ENCODE measurements at places on chromosomes 2 and 18.

GRCh38 chr2:205408696-205409095, 273.6 kb upstream of the NRP2 start:
- DNase-seq, result no peak

- no peak for DNase-seq
Observed at GRCh38 chr2:101858246-101858645, 133.5 kb upstream of the IL1R2 start.

DNA sequence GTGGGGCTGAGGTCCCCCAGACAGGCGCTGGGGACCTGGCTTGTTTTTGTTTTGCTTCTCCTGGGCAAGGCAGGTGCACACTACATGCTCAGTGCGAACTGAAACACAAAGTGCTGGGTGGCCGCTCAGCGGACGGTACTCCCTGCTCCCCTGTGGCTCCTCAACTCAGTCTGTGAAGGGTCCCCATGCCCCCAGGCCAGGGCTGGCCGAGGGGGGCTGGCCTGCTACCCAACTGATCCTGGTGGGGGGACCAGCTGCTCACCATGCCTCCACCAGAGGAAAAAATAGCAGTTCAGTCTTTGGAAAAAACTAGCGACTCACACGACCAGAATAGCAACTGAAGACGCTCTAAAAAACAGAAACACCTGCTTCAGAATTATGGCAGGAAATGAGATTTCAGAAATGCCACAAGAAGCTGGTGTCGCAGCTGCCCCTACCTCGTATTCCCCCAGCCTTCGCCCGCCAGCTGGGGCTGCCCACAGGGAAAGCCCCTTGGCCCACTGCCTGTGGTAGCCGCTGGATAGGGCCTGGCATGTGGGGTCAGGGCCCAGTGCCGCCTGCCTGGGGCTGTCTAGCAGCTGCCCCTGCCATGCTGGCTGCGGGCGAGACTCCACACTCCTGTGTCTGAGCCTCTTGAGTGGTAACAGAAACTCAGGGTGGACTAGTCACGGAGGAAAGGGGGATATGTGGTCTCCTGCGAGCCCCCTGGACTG, 43.7 kb downstream of the MEX3C start:
- DNase-seq, result no peak

DNA sequence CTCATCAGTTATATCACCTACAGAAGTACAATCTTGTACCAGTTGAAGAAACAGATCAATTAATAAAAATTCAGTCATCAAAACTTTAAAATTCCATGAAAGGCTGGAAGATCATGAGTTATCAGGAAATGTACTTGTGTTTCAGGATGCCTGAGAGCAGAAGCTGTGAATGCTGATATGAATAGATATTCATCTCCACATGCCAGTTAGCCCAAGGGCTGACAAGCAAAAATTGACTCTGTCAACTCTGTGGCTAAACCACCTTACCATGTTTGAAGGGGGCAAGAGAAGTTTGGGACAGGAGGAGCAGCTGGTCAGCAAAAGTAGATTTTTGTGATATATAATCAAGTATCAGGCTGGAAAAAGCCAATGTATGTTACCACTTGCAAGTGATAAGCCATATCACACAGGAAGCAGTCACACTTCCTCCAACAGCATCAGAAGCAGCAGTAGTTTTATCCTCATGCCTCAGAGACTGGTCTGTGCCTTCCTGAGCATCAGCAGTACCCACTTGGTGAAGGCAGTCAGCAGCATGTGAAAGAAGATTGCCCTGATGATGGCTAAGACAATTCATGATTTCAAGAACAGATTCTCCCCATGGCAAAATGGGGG, 328.2 kb upstream of the CNTNAP5 start:
- no peak for DNase-seq

GRCh38 chr2:219215871-219216534, 2.8 kb downstream of the ABCB6 start:
- DNase-seq, result no peak

DNA sequence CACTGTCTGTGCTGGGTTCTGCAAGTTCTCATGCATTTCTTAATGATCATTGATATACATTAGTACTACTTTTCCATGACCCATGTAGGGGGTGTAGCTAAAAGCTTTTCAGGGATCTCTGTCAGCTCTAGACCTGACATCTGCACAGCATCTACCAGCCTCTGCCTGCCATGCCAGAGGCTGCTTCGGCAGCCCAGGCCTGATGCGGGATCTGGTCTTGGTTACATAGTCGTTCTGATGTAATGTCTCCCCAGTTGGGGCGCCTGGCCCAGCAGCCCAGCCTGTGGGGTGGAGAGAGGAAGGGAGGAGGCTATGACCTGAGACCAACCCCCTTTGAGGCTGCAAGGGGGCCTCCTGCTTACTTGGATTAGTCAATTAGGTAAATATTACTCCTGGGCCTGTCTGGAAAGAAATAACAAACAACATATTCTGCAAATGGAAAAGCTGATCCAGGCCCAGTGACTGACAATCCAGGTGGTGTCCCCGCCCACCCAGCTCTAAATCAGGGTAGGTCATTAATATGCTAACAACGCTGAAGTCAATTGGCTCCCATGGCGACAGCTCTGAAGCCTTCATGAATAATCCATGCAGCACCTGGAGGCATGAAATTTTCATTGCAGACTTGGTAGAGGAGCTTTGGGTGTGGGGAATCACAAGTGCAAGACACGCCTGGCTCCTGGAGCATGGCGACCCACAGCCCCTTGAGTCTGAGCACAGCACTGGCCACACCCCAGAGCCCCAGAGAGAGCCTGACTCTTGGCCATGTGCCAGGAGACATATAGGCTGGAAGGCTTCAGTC, 575.3 kb downstream of the CMPK2 start:
- peak; percentile 43 for DNase-seq

GRCh38 chr2:75790814-75791467, 80.2 kb upstream of the GCFC2 start:
- no peak for DNase-seq

DNA sequence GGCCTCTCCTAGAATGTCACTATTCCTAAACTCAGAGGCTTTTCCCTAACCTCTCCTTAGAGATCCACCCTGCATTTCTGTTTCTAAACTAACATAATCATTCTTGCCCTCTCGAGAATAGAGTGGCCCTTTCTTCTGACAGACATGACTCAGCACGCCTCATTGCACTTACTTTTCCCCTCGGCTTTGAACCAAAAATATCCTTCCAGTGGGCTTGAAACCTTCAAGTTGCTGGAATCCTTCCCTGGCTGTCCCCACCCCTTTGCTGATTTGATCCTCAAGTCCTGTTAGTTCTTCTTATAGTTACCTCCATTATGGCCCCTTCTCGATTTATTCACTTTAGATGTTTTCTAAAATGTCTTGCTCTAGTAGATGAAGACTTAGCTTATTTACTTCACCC, 158.0 kb downstream of the LTBP1 start:
- no peak for DNase-seq

DNA sequence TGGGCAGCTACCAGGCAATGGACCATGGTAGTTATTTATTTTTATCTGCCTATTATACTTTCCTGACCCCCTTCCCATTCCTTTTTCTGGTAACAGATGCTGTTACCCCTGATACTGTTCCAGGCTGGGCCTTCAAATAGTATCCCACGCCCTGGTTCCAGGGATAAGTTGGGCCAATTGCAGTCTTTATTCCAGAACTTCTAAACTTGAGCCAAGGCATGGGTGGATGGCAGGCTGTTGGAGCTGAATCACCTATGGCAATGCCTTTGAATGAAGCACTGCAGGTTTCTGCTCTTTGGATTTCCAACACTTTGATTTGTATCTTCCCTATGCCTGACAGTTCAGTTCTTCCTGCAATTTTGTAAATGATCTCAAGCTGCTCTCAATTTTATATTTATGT, 99.2 kb upstream of the LHCGR start:
- no peak for DNase-seq

DNA sequence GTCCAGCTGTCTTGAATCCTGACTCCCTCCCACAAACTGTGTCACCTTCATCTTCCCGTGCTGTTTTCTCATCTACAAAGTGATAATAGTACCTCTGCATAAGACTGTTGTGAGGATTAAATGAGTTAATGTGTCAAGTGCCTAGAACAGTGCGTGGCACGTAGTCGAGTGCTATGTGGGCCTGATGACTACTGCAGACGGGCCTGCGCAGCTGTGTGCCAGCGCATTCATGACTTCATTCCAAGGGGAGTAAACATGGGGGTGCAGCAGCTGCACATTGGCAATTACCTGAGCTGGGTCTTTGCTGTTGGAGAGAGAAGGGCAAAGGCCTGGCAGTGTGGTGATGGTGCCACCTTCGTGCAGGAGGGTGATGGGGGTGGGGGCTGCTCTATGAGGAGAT, 5.0 kb downstream of the TEX44 start:
- no peak for DNase-seq

GRCh38 chr2:219959471-219959870, 332.0 kb downstream of the SLC4A3 start:
- no peak for DNase-seq

- DNase-seq, result no peak
Observed at GRCh38 chr2:172877826-172878225, 142.2 kb downstream of the RAPGEF4 start.

GRCh38 chr18:51074605-51075004, 44.6 kb downstream of the SMAD4 start:
- no peak for DNase-seq

DNA sequence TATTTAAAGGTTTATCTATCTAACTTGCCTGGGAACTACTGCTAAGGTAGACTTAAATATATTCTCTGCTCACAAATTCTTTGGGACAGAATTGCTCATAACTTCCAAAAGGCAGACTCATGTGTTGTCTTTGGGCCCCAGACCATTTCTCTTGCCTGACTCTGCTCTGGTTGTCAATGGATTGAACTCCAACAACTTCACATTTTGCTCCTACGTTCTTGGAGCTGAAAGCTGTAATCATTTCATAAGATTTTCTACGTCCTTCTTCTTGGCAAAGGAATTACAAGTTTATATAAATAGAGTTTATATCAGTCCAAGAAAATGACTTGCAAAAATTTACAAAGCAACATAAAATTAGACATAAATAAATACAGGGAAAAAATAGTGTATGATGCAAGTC, 32.9 kb upstream of the PPM1B start:
- no peak for DNase-seq

DNA sequence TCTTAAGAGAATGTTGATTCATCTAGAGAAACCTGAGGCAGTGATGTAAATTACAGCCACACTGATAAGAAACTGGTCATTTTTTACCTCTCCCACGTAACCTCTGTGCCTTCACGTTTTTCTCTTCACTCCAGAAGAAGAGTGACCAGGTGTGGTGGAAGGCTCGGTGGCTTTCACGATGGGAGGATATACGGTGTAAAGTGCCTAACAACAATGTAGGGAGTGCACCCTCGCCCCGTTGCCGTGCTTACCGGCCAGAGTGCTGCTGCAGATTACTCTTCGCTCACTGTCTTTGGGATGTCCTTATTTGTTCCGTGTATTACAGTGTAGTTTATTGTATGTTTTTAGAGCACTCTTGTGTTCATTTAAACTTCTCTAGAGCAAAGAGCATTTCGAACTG, 46.5 kb downstream of the NCK2 start:
- DNase-seq, result no peak

DNA sequence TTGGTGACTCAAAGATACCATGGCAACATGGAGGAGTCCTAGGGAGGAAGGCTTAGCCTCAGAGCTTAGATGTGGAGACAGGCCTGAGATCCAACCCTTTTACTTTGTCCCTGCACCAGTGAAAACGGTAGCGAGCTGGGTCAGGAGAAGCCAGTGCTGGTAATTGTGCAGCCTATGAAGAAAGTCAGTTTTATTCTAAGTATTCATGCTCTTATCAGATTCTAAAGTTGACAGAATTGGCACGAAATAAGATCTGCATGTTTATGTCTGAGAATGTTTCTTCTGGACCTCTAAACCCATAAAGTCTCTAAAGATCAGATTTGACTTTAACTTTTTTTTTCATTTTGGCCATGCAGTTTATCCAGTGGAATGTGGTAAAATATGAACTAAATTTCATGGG, 93.8 kb downstream of the SCG2 start:
- DNase-seq, result no peak

DNA sequence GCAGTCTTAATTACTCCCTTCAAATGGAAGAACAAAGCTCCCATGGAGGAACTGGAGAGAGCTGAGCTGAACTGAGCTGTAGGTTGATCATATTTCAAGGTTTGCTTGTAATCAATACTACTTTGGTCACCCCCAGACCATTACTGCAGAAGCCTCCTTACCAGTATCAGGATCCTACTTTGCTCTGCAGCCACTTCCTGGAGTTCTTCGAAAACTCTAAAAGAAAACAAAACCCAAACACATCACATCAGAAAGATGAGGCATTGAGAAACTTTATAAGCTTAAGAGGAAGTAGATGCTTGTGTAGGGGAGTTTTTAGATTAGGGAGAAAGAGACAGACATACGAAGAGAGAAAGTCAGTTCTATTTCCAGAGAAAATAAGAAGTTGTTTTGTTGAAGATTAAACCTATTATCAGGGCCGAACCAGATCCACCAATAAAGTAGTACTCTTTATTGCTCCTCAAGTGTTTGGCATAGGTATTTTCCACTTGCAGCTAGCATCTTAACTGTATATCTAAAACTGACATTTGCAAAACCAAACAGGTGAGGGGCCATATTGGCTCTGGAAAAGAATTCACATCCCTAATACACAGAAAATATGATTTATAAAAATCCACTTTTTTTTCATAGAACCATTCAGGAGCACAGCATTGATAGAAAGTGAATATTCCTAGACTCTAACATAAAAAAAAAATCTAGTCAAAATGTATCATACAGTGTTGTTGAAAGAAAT, 166.9 kb upstream of the KLF7 start:
- no peak for DNase-seq

GRCh38 chr2:71720283-71720560, 266.9 kb downstream of the DYSF start:
- DNase-seq, result no peak

- no peak for DNase-seq
Observed at GRCh38 chr18:67468038-67468437, 48.5 kb downstream of the DSEL start.

DNA sequence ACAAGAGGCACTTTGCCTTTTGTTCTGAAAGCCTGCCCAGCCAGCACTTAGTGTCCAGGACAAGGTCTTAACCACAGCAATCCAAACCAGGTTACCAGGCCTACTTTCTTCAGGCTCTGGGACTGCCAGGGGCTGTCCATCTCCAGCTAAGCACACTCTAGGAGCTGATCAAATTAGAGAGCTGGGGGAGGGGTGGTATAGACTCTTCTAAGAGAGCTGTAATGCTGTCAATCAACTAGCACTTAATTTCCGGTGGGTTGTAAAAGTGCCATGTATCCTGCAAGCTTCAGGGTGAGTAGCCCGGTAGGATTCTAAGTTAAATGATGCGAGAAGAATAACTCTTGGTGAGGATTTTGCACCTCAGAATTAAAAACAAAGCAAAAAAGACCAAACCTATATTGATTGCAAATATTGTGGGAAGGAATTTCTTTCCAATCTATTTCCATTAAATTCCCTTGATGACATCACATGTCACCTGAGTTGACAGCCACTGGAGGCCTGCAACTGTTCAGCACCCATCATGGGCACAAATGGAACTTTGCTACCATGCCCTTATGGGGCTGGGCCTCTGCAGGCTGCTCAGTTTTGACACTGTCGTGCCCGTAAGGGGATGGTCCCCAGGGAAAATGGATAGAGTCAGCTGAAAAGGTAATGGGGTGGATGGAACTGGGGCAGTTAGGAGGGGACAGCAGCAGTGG, 8.7 kb upstream of the COX7A2L start:
- DNase-seq, result no peak
